ENCODE measurements at places on chromosomes 4 and X.

- no peak for DNase-seq
These were observed 31.6 kb downstream of the TIGD2 start for GRCh38 chr4:89142691-89143669.

DNA sequence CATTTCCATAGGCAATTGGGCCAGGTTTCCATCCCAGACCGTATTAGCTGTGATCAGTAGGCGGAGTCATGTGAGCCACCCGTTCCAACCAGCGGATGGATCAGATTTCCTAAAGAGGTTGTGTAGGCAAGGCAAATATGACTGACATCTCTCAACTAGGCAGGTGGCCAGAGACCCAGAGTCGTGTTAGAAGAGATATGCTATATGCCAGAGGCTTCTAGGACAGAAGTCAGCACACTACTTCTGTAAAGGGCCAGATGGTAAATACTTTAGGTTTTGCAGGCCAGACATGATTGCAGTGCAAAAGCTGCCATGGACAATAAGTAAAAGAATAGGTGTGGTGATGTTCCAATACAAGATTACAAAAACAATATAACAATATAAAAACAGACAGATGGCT lies 788.4 kb downstream of the RPA4 start:
- no peak for DNase-seq

- no peak for DNase-seq
These were observed 38.0 kb upstream of the PDK3 start for GRCh38 chrX:24426921-24427746.

- DNase-seq: no peak
These were observed 1155.4 kb downstream of the STIM2 start for GRCh38 chr4:28015996-28016395.

GRCh38 chr4:113607998-113608397 lies 153.5 kb downstream of the CAMK2D start:
- DNase-seq: no peak

GRCh38 chr4:121053601-121054143 lies 18.7 kb downstream of the NDNF start:
- DNase-seq: no peak

- no peak for DNase-seq
These were observed 5.0 kb downstream of the CXXC4 start for GRCh38 chr4:104489731-104490095.

DNA sequence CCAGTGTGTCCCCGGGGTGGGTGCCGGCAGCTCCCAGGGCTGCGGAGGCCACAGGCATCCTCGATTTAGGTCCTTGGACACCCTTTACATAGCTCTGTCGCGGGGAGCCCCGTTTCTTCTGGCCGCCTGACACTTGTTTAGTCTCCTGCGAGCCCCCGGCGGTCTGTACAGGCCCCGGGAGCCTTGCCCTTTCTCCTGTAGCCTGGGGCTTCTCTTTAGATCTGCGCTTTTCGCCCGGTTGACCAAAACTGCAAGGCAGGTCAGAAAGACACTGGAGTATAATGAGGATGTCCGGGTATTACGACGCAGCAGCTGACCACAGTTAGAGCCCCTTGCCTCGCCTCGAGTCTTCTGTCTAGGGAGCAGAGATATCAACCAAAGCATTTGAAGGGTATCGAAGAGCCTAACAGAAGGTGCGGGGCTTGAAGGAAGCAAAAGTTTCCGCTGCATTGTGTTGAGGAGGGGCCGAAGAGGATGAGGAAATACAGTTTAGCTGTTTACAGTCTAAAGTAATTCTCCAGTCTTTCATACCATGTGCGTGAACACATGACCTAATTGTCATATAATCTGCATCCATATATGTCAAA lies 479 bp downstream of the BRCC3 start:
- DNase-seq: no peak

GRCh38 chrX:41314204-41314603 lies 19.8 kb upstream of the DDX3X start:
- no peak for DNase-seq

DNA sequence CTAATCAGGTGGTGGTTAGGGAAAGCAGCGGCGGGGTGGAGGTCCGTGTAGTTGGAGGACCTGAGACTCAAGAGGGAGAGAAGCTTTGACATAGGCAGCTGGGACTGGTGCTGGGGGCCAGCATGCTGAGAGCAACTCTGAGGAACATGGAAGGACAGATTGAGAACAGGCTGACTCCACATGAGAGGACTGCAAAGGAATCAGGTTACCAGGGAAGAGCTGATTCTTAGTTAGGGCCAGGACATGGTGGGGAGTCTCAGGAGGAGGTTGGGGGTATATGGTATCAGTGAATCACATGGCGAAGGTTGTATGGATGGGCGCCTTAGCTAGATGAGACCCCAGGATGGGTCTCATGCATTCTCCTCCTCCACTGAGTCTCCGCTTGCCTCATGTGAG lies 264.0 kb upstream of the BOD1L1 start:
- DNase-seq: no peak

- no peak for DNase-seq
These were observed 111.4 kb upstream of the TTC29 start for GRCh38 chr4:147056940-147057610.

- DNase-seq: no peak
These were observed 115.1 kb downstream of the SPANXA1 start for GRCh38 chrX:141469469-141469868.

- DNase-seq: no peak
These were observed 160.0 kb upstream of the PDE5A start for GRCh38 chr4:119788349-119789266.

GRCh38 chrX:15055146-15055930 lies 182.1 kb downstream of the MOSPD2 start:
- DNase-seq: no peak

GRCh38 chr4:30865691-30866090 lies 145.5 kb downstream of the PCDH7 start:
- no peak for DNase-seq

- DNase-seq: no peak
These were observed 16.9 kb downstream of the CD99 start for GRCh38 chrX:2708021-2708420.

DNA sequence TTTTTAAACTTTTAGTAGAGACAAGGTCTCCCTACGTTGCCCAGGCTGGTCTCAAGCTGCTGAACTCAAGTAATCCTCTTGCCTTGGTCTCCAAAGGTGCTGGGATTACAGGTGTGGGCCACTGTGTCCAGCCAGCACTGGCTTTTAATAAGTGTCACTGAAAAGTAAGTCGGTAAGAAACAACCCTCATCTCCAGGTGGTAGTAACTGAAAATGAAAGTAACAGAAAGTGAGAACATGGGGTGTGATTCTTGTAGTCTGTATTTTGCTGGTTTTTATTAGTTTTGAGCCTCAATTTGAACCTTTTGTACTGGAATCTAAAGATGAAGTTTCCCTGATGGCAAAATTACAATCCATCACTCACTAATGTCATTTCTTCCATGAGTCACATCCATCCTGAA lies 238.1 kb upstream of the AGA start:
- DNase-seq: no peak

DNA sequence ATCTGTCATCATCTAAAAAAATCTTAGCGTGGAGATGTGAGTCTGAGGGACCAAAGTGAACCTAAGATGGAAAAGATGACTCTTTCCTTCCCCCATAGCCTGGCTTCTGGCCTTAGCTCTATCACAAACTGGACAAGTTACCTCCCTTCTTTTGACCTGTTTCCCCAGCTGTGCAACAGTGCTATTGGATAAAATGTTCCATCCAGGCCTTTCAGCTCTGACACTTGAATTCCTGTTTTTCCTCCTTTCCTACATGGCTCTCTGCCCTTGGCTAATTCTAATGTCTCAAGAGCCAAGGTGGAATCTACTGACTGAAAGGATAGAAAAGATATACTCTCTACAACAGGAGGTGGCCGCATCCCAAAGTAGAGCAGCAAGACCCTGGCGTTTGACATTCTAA lies 84.5 kb upstream of the ARHGEF9 start:
- no peak for DNase-seq

DNA sequence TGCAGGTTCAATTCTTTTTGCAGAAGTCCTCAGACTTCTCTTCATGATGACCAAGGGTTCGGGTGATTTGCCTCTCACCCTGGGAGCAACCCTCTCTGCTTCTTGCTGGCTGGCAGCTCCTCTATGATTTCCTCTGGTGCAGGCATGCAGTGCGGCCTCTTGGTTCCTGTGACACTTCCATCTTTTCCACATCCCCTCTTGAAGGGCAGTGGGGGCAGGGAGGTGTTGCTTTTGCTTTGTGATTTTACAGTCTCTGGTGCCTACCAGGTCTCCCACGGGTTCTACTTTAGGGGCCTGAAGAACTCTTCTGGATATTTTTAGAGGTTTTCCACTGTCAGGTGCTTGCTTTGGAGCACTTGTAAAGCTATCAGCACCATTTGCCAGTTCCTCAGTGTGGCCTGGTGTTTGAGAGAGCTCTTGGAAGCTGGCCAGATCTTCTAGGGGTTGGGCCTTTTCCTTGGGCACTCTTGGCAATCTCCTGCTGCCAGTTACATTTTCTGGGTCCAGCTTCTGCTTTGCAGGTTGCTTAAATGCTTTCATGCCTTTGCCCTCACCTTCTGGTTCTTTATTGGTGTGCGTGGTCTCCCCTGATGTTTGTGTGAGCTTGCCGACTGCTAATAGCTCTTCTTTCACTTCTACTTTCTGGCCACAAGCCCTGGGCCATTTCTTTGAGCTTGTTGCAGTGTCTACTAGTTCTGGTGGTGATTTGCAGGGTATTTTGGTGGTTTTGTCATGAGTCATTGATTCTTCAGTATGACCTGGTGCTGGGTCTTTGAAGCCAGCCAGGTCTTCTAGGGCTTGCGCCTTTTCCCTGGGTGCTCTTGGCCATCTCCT lies 11.5 kb upstream of the CHST7 start:
- no peak for DNase-seq

DNA sequence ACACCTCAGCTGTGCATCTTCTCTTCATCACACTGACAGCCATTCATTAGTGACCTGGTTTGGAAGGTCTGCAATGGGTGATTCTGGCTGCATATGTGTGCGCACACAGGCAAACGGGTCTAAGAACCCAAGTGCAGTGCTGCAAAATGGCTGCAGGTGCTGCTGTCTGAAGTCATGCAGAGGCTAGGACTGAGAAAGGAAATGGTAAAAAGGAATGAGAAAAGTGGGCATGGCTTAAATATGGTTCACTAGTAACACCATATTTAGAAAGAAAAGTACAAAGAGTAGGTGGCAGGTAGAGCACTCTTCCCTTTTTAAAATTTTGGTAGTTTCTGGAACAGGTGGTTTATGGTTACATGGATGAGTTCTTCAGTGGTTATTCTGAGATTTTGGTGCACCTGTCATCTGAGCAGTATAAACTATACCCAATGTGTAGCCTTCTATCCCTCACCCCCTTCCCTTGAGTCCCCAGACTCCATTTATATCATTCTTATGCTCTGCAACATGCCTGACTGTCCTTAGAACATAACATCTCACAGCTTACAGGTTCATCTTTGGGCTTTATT lies 78.4 kb downstream of the CCNG2 start:
- no peak for DNase-seq

GRCh38 chr4:187555174-187555573 lies 440.4 kb upstream of the ZFP42 start:
- DNase-seq: no peak

DNA sequence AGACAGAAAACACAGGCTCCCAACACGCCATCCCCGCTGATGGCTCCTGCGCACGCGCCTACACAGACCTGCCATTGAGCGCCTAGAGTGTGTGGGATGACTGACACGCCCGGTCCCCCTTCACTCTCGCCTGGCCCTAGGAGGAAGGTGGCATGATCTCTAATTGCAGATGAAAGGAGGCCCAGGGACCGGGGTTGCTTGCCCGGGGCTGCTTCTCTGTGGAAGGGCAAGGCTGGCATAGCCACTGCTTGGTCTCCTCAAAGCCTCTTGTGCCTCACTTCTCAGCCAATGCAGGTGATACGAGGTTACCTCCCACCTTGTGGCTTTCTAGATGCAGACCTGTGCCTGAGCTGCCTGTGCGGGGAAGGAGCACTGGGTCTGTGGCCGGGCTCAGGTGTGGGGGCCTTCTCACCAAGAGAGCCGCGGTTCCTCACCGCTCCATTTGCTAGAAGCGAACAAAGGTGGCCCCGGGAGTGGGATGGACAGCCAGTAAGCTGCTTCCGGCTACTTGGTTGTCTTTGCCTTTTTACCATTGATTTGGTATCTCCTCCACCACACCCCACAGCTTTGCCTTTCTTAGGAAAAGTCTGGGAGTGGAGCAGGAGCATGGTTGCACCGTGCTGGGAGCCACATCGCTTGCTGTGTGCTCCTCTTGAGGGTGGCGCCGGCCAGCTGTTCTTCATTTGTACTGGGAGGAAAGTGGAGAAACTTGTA lies 47.0 kb downstream of the TBC1D14 start:
- DNase-seq: no peak

GRCh38 chr4:113682730-113683537 lies 78.6 kb downstream of the CAMK2D start:
- peak; percentile 10 for DNase-seq

GRCh38 chr4:2303121-2303685 lies 41.3 kb upstream of the MXD4 start:
- DNase-seq: no peak

- DNase-seq: no peak
These were observed 26.4 kb downstream of the DOK7 start for GRCh38 chr4:3489451-3489962.

DNA sequence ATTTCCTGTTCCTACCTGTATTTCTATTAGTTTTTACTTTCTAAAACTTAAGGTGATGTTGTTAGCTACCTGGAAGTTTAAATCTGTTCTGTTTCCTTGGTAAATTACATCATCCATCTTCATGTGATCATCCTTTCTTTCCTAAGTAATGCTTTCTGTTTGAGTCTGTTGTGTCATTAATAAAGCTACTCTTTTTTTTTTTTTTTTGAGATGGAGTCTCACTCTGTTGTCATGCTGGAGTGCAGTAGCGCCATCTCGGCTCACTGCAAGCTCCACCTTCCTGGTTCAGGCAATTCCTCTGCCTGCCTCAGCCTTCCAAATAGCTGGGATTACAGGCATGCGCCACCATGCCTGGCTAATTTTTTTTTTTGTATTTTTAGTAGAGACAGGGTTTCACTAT lies 73.3 kb downstream of the FIP1L1 start:
- DNase-seq: no peak

GRCh38 chrX:3940000-3940610 lies 226.7 kb upstream of the PRKX start:
- no peak for DNase-seq

- no peak for DNase-seq
These were observed 444.9 kb downstream of the RAPGEF2 start for GRCh38 chr4:159547645-159548308.

DNA sequence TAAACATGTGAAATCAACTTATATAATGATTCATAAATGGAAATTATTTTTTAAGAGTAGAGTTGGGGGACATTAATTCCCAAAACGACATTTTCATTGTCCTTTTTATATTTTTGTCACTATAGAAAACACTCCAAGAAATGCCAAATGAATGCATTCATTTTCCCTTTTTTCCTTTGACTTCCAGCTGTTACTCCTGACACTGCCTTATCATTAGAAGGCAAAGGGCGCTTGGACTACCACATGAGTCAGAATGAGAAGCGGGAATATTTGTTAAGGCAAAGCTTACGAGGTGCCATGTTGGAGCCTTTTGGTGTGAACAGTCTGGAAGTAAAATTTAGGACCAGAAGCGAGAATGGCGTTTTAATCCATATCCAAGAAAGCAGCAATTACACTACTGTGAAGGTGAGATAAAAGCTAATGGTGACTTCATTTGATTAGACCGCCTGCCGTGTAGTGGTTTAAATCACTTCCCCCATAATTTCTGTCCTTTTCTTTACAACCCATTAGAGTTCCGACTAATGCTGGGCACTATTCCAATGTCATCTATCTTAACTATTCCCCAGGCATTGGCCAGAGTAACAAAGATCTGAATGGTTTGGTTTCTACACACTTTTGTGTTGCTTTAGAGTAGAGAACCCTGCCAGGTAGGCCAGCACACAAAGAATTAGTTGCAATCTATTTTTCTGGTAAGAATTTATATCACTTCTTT lies 166.7 kb downstream of the FAT4 start:
- no peak for DNase-seq

Data from stimulated activated CD8-positive, alpha-beta memory T cell treated with anti-CD3 and anti-CD28 coated beads, Interleukin-7, amount 100 ng/mL, for 1 hour (primary cell).